ENCODE measurements at places on chromosomes 7 and 10. TPM values are rescaled to one million over a fixed set of nuclear protein-coding genes. Genes with fewer than 3 reads are reported as not detected.

The ENO4 gene
- total RNA-seq = not detected

The KLF14 gene
- total RNA-seq = not detected

The SSMEM1 gene
- not detected for total RNA-seq

The OR9A2 gene
- total RNA-seq = not detected

The GBX1 gene
- total RNA-seq = not detected

The PRPS1L1 gene
- not detected for total RNA-seq

The CALHM3 gene
- not detected for total RNA-seq

Measured in bladder microvascular endothelial cell (primary cell).